ENCODE measurements at places on chromosomes 6 and 20.

GRCh38 chr6:148491638-148492251, 149.1 kb downstream of the SASH1 start:
- no peak for ATAC-seq

DNA sequence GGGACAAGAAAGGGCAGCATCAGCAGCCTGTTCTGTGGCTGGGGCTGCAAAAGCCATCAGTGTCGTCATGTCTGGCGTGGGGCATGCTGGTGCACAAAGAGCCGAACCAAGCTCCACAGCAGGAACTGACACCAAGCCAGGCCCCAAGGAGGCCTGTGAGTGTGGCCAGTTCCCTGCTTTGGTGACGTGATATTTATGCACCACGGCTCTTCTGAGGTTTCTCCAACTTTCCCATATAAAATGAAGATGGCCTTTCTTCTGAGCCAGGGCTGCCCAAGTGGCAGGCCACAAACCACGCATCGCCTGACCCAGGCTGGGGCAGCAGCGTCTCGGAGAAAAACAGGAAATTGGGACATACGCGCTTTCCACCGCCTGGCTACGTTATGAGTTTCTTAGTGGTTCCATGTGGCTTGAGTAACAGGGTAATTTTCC, 109.9 kb downstream of the RIN2 start:
- ATAC-seq: no peak

- no peak for ATAC-seq
These were observed 6.7 kb upstream of the PNRC1 start for GRCh38 chr6:89073840-89074239.

DNA sequence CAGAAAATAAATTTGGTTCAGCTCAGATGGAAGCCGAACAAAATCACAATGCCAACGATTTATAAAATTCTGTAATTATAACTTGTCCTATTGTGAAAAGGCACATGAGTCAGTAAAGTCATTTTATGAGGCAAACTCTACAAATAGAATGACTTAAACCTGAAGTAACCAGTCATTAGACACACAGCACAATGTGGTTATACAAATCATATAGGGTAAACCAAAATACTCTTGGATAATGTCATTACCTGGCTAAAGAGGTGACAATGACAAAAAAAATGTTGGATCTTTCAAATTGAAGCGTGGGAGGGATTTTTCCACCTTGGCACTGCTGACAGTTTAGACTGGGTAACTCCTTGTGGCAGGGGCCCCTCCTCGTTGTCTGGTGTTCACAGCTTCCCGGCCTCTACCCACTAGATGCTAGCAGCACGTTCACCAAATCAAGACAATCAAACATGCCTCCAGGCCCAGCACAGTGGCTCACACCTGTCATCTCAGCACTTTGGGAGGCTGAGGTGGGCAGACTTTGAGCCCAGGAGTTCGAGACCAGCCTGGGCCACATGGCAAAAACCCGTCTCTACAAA, 5.0 kb downstream of the ANKRD60 start:
- no peak for ATAC-seq

GRCh38 chr20:39206899-39207564, 244.9 kb downstream of the DHX35 start:
- ATAC-seq: no peak

GRCh38 chr6:15930207-15930606, 198.7 kb upstream of the MYLIP start:
- ATAC-seq: no peak

DNA sequence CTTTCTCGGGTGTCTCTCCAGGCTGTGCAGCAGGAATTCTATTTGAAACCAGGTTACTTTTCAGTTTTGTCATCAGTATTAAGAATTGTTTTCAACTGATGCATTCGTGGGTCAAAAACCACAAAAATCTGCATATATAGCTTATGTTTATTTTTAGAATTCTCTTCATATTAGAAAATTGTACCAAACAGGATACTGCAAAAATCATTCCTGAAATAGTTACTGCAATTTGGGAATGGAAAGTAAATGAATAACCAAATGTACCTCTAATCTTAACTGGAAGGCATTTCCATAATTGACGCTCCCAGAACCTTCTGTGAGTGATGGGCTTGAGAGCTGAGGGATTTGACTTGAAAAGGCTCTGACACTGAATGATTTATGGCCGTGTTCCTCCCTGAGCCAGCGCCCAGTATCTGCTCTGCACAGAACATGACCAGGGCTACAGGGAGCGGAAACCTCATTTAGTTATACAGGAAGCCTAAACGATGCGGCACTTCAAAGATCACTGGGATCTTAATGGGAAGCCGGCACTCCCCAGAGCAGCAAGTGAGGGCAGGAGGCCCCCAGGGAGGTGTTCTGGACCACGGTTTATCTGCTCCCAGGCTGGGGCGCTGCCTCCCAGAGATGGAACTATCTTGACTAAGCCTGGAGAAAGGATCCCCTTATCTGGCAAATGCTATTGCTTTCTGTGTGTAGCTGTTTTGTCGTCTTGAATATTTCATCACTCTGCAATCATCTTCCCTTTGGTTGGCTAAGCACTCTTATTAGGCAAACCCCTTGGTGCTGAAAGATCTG, 446.0 kb downstream of the QKI start:
- ATAC-seq: no peak

GRCh38 chr6:154510144-154510905, at the start of gene CNKSR3:
CNKSR3 (minus strand) TSS chr6:154510685; CDS start chr6:154510114, 571 bp downstream.
- peak; percentile 70 for ATAC-seq

GRCh38 chr6:39063526-39063925, 14.9 kb downstream of the GLP1R start:
- ATAC-seq: no peak

GRCh38 chr6:37860226-37860839, 40.8 kb downstream of the ZFAND3 start:
- ATAC-seq: no peak

GRCh38 chr6:164792666-164793065, 516.7 kb downstream of the C6orf118 start:
- no peak for ATAC-seq

- no peak for ATAC-seq
These were observed 106.6 kb downstream of the TRIM27 start for GRCh38 chr6:28816909-28817807.

GRCh38 chr6:143000811-143001210, 55.8 kb upstream of the HIVEP2 start:
- no peak for ATAC-seq

DNA sequence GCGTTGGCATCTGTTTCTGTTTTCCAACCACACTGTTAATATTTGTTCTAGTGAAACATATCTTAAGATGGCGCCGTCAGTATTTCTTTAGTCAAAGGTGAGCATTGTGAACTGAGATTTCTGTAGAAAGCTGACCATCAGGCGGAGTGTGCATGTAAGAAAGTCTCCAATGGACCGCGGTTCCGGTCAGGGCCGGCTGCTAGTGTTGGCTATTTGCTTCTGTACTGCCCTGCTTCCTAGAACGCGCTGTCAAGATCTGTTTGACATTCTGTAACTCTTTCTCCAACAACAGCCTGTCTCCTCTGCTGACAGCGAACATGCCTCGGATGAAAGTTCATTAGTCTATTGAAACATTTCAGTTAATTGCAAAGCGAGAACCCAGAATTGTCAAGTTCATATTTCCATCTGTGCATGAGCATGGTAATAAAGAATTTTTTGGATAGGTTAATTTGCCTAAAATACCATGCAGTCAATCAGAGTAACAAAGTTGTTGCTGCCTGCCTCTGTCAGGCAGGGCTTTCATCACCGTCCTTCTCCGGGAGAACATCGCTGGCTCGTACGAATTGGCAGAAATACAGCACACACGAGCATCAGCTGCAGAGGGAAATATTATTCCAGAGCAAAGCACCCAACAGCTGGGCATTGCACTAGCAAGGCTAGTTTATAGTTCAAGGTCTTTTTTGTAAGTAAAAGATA, 369.1 kb downstream of the CDH4 start:
- ATAC-seq: no peak

DNA sequence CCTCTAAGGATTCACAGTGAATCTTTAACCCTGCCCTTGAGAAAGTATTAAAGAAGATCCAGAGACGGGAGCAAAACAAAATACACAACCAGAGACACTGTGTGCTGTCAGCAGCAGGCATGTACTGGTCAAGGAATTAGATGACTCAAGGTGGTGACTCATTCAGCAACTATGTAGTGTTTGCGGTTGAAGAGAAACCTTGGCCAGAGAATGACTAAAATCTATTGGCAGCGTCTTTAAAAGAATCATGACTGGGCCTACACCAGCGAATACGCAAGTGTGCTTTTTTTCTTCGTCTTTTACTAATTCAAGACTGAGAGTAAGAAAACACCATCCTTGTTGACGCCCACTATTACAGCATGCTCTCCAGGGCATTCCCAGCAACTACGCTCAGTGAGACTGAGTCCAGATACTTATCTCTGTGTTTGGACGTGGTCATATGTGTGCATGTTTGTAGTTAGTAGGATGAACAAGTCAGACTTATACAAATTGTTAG, 72.4 kb upstream of the BACH2 start:
- ATAC-seq: peak; percentile 97

DNA sequence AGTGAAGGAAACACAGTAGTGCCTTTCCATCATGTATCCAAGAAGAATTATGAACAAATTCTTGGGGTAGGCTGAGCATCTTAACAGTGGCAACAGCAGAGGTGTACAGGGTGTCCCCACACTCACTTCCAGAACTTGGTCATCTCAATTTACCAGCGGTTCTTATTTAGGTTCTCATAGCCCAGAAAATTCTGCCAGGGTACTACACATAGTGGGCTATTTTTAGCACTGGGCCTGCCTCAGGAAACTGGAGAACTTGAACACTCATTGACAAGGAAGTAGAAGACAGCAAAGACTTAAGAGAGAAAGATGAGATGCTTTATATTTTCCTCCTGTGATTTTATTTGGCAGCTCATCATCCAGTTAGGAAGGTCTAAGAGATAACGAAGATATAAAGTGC, 71.8 kb upstream of the PHIP start:
- ATAC-seq: no peak

DNA sequence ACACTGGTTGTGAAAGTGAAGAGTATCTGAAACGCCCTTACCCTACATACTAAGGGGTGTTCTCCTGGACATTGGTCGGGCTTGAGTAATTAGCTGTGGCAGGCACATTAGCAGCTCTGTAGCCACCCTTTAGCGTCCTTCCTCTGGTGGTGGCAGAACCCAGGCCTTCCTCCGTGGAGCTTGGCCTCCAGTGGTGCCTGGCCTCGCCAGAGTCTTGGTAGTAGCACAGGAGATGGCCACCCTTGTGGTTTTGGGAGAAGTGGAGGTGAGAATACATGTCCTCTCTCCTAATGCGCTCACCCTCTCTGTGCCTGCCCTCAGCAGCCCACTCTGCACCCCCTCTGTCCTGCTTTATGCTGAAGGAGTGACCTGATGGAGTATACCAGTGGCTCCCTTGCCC, 17.6 kb upstream of the UQCC2 start:
- ATAC-seq: no peak

Data from stimulated activated memory B cell treated with anti-CD40 and anti-IgM and Interleukin-4, amounts not matched to agents 10 μg/mL and 1 μg/mL and 100 μg/mL, for 72 hours (primary cell).